ENCODE measurements at places on chromosomes 4 and X.

GRCh38 chr4:2411786-2412510, 6.5 kb downstream of the ZFYVE28 start:
- no peak for DNase-seq

GRCh38 chr4:51885363-51885762, 42.4 kb downstream of the DCUN1D4 start:
- DNase-seq: peak; percentile 2

- no peak for DNase-seq
Observed at GRCh38 chr4:42150653-42151567, 1.5 kb downstream of the BEND4 start.

DNA sequence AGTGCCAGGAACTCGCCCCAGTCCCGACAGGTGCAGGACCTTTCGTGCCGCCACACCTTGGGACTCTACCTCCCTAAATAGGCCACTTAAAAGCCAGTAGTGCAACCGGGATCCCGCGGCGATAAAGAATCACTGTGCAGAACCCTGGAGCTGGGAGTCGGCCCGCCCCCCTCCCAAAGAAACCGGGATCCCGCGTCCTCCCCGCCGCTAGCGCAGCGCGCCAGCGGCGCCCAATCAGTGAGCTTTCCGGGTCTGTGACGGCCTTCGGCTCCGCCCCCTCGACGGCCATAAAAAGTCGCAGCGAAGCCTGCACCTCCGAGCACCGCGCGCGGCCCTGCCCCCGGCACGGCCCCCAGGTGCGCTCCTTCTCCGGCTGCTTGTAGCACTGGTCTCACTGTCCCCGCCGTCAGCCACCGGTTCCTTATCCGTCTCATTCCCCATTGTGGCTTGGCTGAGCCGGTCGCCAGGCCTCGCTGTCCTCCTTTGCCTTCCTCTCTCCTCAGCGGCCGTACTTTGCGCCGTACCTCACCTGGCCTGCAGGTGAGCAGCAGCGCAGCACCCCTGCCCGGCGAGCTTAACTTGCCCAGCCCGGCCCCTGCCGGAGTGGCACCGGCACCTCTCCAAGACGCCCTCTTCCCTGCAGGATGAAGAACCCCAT, at the start of gene LRAT:
TSS of gene LRAT (plus strand) at position 318 of the 658 bp plus-strand sequence. CDS start at position 645, 327 bp downstream.
- DNase-seq: no peak

DNA sequence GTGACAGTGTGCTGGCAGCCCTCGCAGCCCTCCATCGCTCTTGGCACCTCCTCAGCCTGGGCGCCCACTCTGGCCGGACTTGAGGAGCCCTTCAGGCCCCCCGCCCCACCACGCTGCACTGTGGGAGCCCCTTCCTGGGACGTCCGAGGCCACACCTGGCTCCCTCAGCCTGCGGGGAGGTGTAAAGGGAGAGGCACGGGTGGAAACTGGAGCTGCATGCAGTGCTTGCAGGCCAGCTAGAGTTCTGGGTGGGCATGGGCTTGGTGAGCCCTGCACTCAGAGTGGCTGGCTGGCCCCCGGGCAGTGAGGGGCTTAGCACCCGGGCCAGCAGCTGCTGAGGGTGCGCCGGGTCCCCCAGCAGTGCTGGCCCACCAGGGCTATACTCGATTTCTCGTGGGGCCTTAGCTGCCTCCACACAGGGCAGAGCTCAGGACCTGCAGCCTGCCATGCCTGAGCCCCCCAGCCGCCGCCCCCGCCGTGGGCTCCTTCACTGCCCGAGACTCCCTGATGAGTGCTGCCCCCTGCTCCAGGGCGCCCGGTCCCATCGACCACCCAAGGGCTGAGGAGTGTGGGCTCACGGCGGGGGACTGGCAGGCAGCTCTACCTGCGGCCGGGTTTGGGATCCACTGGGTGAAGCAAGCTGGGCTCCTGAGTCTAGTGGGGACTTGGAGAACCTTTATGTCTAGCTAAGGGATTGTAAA, 1672.7 kb upstream of the PCDH7 start:
- no peak for DNase-seq

DNA sequence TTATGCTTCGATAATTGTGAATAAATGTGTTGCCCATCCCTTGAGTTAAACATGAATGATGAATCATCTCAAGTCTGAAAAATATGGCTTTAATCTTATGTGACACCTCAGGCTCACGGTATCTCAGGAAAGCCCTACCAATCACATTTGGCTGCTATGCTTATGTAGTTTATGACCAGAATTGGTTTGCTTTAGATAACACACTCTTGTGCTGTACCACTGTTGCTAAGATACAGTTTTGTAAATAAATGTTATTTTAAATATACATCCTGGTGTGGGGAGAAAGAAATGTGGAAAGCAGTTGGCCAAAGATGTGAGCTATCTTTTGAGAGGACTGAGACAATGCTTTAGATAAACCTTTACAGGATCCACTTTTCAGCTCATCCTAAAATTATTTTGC, 63.2 kb downstream of the NPY1R start:
- DNase-seq: no peak

- no peak for DNase-seq
Observed at GRCh38 chr4:40952217-40952616, 202.5 kb downstream of the NSUN7 start.

- DNase-seq: no peak
Observed at GRCh38 chrX:49919617-49920016, 2.8 kb upstream of the CLCN5 start.

GRCh38 chr4:189124149-189124758, 816.4 kb upstream of the FRG1 start:
- no peak for DNase-seq

DNA sequence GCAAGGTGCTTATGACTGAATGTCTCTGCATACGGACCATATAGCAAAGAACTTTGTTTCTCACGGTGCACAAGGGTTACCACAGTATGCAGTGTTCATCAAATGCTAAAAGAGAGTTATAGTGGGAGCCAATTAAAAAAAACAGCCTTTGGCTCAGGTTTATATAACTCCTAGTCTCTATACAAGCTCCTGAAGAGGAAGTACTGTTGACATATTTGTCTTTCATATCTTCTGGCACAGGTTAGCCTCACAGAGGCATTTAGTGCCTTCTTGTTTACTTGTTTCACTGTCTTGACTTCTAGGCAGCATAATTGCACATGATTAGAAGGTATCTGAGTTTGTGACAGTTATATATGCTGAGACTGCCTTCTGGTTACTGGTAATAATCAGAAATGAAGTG, 158.8 kb upstream of the FAM47C start:
- no peak for DNase-seq

- no peak for DNase-seq
Observed at GRCh38 chrX:6053141-6053540, 175.5 kb downstream of the NLGN4X start.

GRCh38 chr4:116480546-116480945, 604.8 kb downstream of the TRAM1L1 start:
- DNase-seq: no peak

DNA sequence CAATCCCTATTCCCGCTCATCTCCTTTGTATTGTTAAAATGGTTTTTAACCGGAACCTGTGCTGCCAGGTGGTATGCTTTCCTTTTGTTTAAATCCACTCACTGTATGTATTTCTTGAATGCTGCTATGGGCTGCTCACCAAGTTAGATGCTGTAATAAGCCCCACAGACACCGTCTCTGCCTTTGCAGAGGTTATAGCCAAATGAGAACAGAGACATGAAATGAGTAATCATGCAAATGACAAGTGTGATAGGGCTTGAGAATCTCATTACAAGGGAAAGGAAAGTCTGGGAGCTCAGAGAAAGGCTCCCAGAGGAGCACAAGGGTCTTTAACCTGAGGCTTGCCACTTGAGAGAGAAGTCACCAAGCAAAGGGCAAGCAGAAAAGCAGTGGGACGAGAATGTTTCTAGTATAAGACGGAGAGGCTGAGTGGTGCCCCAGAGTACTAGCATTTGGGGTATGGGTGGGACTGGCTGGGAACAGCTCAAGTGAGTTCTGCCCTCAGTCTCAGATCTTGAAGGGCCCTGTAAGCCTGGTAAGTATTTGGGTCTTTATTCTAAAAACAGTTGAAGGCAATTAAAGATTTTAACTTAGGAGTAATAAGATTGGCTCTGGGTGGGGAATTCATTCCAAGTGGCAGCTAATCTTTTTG, 110.8 kb upstream of the H2AZ1 start:
- DNase-seq: no peak

DNA sequence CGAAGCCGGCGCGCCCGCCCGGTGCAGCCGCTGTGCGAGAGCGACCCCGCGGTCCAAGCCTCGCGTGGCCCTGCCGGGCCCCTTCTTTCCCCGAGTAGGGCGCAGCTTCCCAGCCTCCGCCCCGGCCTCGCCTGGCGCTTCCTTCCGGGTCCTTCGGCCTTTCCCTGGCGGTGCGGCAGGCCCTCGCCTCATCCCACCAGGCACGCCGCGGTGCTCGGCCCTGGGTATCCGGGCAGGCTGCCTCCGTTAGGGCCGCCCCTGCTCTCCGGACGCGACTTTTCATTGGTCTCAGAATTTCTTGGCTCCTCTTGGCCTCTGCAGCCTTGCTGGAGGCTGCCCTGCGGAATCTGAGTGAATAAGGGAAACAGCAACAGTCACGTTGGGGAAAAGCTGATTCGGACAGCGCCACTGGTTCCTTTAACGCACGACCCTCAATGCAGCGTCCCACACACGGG, 429 bp downstream of the UVSSA start:
- DNase-seq: peak; percentile 59

DNA sequence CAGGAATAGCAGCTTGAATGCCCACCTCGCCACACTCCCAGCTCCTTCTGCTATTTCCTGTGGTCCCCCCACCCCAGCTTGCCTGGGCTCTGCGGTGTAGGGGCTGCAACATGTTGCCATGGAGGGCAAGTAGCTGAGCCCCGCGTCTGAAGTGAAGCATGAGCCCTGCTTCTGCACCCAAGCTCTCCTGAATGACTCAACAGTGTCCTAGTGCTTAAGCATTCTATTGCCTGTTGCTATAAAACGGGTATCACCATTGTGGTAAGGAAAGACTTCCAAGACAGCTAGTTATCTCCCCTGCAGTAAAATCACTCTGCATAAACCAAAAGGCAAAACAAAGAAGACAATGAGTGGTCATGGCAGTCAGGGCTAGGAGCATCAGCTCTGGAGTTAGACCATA, 31.4 kb upstream of the SPATA4 start:
- DNase-seq: no peak

GRCh38 chrX:148573119-148573518, 72.7 kb downstream of the AFF2 start:
- no peak for DNase-seq

DNA sequence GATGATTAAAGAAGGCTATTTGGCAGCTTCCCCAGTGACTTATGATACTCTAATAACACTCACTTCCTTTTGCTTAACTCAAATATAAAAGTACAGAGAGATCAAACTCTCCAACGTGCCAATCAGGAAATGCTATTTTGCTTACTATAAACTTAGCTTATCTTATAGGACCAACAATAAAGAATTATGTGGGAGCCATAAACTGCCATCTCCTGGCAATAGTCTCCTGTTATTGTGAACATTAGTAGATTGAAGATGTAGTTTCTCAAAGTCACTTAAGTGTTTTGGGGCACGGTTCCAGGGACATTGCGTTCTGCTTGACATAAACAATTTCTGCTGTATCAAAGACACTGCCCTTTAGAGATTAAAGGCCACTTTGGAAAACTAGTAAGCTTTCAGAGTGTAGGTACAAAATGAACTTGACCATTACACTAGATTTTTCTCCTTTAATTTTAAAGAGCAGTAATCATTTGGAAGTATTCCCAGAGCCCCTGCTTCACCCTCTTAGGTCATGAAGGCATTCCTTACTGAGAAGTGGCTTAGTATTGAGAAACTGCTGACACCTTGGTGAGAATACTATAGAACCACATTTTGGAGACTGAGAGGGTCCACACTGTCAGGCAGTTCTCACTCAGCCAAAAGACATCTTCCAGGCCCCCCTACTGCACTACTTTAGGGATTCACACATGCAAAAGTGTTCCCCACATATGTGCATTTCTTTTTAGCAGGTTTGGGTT, 51.9 kb downstream of the MAOA start:
- DNase-seq: no peak

DNA sequence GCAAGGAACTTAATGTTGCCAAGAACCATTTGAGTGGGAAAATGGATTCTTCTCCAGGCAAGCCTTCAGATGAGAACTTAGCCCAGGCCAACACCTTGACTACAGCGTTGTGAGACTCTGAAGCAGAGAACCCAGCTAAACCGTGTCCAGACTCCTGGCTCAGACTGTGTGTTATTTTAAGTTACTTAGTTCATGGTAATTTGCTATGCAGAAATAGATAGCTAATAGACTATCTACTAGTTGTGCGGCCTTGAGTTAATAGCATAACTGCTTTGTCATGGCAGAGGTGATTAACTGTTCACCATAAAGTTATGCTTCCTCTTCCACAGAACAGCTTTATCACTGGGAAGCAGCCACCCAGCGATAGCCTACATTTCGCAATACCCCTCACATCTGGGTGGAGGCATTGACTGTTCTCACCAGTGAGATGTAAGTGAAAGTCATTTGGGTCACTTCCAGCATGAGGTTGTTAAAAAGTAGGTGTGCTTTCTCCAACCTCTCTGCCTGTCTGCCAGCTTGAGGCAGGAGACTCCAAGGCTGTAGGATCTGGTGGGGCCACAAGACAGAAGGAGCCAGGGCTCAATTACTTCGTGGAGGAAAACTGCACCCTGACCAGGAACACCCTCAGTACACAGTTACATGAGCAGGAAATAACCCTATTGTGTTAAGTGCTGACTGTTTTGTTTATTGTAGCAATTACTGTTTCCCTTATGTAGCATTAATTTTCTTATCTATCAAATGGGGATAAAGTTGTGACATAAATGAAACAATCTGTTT, 94.2 kb downstream of the GPAT3 start:
- peak; percentile 57 for DNase-seq

GRCh38 chrX:120562569-120562926, 1.8 kb upstream of the CUL4B start:
- DNase-seq: no peak

DNA sequence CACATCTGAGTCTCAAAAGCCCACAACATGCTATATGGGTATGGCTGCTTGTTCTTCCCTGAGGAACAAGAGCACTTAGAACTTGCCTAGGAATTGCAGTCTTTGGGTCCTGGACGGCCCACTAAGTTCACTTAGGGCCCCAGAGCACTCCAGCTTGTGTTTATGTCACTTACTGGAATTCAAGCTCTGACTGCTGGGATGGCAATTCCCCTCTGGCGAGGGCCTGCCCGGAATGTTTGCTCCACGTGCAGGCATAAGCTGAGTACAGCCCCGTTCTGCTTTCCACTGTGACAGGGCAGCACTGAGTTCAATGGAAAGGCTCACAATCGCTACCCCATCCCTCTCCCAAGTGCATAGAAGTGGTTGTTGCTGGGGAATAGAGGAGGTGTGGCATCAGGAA, 25.9 kb upstream of the RASSF6 start:
- DNase-seq: no peak

DNA sequence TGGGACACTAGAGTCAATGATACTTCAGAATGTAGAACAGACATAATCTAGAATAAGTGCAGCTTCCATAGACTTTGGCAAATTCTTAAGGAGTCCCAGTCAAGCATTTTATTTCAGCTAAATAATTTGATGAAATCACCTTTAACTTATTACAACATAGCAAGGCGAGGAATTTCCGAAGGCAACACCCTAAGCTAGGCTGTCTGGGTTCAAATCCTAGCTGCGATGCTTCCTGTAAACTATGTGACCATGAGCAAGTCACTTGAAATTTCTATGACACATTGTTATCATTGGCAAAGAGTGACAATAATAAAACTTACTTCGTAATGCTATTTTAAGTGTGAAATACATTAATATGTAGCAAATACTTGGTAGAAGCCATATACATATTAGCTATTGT, 679.1 kb downstream of the DMD start:
- no peak for DNase-seq
